ENCODE measurements at places on chromosomes 11 and 22.

DNA sequence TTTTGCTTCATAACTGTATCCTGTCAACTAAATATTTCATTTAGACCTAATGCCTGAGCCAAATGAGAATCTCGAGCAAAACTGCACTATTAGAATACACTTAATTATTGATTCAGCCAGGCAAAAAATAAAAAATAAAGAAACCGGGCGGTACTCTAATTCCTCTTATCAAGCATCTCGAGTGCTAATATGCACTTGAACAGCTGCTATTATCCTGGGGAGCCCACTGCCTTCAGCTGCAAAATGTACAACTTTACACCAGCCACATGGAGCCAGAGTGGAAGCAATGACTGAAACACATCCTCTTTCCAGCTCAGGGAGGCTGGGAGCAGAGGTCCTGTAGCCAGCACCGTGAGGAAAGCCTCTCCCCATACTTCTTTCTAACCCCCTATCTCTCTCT, 390.0 kb upstream of the CADM1 start:
- DNase-seq = no peak

DNA sequence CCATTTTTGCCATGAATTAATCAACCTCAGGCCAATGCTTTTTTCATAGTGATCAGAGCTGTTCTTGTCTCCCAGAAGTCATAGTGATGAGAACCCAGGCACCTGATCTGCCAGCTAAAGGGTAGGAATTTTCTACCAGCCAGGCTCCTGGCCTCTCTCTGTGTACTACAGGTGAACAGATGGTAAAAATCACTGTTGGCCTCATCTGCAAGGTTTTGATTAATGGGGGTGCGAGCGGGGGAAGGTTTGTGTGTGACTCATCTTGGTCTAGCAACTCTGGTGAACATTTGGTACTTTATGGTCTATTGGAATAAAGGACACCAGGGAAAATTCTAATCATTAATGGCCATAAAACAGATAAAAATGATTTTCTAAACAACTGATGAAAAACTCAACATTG, 14.4 kb upstream of the APOL4 start:
- DNase-seq = no peak

GRCh38 chr11:45158210-45158731, 11.8 kb downstream of the PRDM11 start:
- DNase-seq = no peak

GRCh38 chr11:23455321-23455891, 595.1 kb upstream of the CCDC179 start:
- DNase-seq = no peak

DNA sequence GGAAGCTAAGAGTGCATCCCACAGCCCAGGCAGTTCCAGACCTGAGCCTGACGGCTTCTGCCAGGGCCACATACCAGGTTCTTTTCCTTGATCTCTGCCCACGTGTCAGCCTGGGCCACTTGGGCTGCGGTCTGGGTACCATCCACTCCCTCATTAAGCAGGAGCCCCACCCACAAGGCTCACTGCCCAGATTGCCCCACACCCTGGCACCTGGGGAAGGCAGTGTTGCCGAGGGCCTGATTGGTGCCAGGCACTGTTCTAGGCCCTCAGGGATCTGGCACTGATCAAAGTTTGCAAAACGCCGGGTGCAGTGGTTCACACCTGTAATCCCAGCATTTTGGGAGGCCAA, 15.4 kb downstream of the GGA1 start:
- no peak for DNase-seq
